Stimulated activated CD4-positive, alpha-beta T cell treated with anti-CD3 and anti-CD28 coated beads, Interleukin-15, amount 100 ng/mL, for 24 hours (primary cell): ENCODE measurements at places on chromosomes 11 and 22.
A peak's percentile ranks its signal among the peaks of the same experiment; 100 is the strongest.

GRCh38 chr11:123190518-123190917 is 4.5 kb downstream of the CLMP start:
- no peak for DNase-seq

- no peak for DNase-seq
These were observed 4.1 kb downstream of the SLC25A45 start for GRCh38 chr11:65378208-65378927.

- DNase-seq, result no peak
These were observed 352.7 kb downstream of the NTM start for GRCh38 chr11:131723088-131723487.

GRCh38 chr22:30646518-30647160 is 11.1 kb downstream of the SLC35E4 start:
- no peak for DNase-seq

DNA sequence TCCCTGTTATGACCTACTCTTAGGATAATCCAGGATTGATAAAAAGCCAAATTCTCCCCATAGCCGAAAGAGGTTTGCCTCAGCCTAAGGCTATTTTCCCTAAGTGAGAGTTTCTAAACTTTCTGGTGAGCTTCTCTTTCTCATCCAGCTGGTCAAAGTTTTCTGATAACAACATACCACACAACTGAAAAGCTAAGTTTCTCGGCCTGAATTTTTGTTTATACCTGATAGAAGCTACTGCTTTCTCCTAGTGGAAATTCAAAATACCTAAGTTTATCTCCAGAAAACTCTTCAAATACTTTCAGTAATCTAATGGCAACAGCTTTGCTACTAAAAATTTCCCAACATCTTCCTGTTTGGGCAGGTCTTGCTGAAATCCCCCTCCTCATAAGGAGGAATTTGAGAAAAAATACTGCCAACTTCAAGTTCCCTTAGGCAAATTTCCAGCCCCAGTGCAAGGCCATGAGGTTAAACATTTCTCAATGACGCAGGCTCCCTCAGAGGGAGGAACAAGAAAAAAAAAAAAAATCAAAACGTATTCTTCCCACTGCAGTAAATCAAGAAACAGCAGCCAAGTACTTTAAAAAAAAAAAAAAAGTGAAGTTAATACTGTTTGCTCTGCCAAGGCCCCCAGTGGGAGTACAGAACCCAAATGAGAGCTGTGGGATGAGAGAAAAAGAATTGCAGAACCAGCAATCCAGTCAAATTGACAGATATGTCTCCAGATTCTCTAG is 127.0 kb downstream of the MRTFA start:
- DNase-seq, result no peak

DNA sequence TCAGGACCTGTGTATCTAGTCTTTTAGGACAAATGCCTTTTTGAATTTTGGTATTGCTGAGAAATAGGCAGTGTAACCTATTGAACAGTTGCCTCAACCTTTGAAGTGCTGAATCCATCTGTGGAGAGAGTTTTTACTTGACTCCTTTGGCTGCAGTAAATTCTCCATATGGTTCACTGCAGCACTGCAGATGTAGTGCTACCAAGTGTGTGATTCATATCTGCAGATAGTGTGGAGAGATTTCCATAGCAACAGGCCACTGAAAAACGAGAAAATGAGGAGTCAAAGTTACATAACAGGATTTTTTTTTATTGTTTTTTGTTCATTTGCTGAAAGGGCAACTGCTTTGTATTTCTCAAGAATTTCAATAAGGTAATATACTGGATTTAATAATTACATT is 356.1 kb downstream of the RAB38 start:
- no peak for DNase-seq

- DNase-seq, result no peak
These were observed 58.6 kb downstream of the UVRAG start for GRCh38 chr11:75873417-75874221.

GRCh38 chr11:14973621-14974514 is 1.7 kb upstream of the CALCA start:
- peak; percentile 62 for DNase-seq

DNA sequence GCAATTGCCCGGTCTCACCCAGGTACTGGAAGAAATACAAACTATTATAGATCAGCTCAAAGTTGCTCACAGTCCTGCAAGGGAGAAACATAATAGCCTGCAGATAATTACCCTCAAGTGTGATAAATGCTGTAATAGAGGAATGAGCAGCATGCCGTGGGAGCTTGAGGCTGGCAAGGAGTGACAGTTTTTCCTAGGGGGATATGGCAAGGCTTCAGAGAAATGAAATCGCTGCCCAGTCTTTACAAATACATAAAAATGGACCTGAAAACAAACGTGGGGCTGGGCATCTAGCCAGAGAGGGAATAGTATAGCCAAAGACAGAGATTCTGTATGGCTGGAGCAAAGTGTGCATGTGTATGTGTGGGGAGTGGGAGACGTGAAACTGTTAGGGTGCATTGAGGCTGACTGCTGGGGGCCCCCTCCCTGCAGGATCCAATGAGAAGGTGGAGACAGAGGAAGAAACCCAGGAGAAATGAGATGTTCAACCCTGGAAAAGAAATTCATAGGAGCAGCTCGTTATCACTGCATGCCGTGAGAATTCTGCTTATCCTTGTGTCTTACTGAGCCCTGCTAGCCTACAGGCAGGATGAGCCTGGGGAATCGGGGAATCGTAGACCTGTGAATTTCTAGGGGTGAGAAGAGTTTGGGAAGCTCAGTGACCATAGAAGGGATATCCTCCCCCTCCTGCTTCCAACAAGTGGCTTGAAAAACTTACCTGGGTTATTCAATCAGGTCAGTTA is 167.0 kb downstream of the LDLRAD3 start:
- no peak for DNase-seq

- DNase-seq, result no peak
These were observed 4.8 kb downstream of the SLC17A6 start for GRCh38 chr11:22343032-22343324.

GRCh38 chr11:58888579-58888978 is 44.1 kb upstream of the GLYATL2 start:
- no peak for DNase-seq

GRCh38 chr11:65327021-65327420 is 6.6 kb upstream of the DPF2 start:
- no peak for DNase-seq

DNA sequence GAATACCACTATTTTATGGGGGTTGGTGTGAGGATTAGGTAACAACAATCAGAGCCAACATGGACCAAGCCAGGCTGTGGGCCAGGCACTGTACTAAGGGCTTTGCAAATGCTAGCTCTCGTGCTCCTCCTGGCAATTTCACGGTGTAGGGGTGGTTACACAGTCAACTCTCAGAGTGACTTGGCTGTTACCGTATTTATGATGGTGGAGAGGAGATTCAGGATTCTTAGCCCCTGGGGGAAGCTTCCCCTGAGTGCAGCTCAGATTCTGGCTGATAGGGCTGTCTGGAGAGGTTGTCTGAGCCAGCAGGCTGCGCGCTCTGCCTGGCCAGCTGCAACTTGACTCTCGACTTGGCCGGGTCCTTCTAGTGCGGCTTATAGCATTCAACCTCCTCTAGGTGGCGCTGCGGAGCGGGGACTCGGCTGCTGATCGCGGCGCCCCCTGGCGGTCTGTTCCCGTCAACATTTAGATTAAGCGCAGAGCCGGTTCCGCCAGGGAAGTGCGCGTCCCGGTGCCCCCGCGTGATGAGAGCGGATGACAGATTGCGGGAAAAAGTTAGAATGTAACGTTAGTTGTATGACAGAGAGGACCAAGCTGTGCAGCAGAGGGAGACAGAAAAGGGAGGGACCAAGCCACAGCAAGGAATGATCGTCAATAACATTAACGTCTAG is 4.5 kb upstream of the NCF4 start:
- DNase-seq, result peak; percentile 95

GRCh38 chr11:84468235-84468634 is 1158.9 kb downstream of the DLG2 start:
- DNase-seq, result no peak

- peak; percentile 63 for DNase-seq
These were observed 827 bp downstream of the GSC2 start for GRCh38 chr22:19149047-19149883.

DNA sequence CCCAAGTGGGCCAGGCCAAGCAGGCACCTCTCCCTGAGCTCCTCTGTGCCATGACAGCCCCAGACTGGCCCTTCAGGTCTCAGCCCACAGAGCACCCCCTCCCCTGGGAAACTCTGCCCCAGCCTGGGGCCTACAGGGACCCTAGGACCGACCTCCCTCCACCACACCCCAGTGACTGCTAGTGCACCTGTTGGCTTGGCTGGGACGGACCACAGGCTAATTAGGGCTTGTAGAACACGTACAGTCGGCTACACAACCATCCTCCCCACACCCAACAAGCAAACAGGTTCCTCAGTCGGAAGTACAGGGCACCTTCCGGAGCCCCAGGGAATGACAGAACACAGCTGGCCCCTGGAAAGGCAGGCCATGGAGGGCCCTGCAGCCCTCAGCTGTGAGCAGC is 4.3 kb downstream of the SBF1 start:
- no peak for DNase-seq

- no peak for DNase-seq
These were observed 340.4 kb downstream of the OPCML start for GRCh38 chr11:133191931-133192330.

DNA sequence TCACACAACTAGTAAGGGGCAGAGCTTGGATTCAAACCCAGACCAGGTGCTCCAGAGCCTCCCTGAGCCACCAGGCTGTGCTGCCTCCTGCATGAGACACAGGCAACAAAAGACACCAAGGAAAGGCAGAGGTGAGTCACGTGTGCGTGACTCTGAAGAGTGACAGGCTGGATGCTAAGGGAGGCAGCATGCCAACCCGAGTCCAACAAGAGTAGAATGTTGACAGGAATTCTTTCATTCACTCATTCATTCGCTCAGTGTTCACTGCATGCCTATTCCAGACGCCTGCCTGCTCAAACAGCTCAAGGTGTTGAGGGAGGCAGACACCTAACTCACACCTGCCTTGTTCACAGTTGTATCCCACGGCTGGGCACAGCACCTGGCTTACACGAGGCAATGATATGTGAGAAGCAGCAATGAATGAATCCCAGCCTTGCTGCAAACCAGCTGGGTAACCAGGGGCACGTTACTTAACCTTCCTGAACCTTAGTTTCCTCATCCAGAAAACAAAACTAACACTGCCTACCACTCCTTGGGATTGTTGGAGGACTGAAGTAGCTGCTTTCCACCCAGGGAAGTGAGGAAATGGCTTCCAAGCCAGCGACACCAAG is 73.8 kb upstream of the ARFGAP3 start:
- DNase-seq, result no peak

GRCh38 chr22:47566491-47566890 is 804.0 kb downstream of the TBC1D22A start:
- DNase-seq, result no peak

- DNase-seq, result no peak
These were observed 20.3 kb upstream of the WNT11 start for GRCh38 chr11:76226626-76227025.

DNA sequence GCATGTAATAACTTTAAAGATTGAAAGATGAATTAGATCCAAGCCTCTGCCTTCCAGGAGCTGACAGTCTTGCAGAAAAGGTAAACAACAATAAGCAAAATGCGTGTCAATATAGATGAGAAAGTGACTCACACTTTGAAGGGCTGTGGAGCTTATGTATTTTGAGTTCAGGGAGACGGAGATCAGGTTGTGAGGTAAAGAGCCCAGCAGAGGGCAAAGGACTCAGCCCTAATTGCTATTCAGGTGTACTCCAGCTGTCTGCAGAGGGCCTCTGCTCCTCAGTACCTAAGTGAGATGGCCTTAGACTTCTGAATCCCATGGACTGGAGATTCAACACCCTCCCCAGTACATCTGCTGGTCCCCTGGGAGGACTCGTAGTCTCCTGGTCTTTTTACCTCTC is 22.9 kb upstream of the CTR9 start:
- DNase-seq, result no peak

- DNase-seq, result no peak
These were observed 262.0 kb upstream of the PITPNB start for GRCh38 chr22:28180804-28181731.

GRCh38 chr11:10017911-10018310 is 276.1 kb downstream of the SBF2 start:
- no peak for DNase-seq
